ENCODE measurements at places on chromosomes 1 and 21.
A peak's percentile ranks its signal among the peaks of the same experiment; 100 is the strongest.

DNA sequence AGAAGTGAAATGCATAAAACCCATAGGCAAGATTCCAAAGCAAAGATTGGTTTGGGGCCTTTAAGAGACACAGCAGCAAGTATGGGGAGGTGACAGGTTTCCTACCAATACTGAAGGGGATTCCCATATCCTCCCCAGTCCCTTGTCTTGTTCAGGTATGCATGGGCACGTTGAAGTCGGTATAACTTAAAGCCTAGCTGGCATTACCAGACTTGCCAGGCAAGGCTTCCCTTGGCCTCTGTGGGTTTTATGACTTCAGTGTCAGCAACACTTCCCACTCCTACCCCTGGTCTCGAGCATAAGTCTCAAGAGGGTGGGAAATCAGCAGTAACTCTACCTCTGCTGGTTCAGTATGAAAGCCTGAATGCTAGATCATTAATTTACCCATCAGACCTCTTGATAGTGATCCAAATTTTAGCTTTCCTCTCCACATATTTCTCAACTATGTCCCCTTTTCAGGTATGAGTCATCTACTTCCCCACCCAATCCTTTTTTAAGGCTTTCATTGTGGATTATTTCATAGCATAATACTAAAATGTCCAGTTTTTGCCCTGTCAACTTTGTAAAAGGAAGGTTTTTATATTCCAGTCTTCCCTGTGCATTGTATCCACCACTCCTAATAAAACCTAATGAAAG lies 6.8 kb downstream of the CYP4X1 start:
- no peak for DNase-seq

DNA sequence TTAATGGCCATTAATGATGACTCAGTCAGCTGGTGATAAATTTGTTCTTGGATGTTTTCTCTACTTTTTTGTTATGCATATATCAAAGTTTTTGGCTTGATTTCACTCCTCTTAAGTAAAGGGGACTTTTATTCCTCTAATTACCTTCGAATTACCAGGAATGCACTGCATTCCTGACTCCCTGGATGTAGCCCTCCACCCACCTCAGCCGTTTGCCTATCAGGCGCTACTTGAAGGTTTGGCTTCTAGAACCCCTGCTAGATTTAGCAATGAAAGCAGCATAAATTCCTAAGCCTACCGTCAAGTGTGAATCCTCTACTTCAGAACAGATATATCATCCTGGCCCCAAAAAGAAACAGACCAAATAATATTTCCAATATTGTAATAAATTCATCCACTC lies 387.8 kb upstream of the ADGRL2 start:
- DNase-seq = no peak

- DNase-seq = peak; percentile 9
Measured at GRCh38 chr1:177082855-177083693, 81.4 kb downstream of the ASTN1 start.

GRCh38 chr1:23521588-23521987 lies 9.4 kb downstream of the E2F2 start:
- no peak for DNase-seq

DNA sequence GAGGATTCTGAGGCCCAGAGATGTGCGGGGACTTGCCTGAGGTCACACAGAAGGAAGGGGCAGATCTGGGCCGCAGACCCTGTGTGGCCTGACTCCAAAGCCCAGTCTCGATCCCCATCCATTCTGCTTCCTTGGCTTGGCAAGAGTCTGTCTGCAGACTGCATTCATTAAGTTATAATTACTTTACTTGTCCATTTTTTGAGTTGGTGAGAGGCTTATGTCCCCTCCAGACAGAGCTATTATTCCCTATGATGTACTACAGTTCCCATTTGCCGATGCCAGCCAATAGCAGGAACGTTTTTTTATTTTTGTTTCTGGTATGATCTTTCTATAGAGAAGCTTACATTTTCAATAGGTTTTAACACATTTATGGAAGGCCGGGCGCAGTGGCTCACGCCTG lies 101.5 kb downstream of the ARHGEF10L start:
- no peak for DNase-seq

DNA sequence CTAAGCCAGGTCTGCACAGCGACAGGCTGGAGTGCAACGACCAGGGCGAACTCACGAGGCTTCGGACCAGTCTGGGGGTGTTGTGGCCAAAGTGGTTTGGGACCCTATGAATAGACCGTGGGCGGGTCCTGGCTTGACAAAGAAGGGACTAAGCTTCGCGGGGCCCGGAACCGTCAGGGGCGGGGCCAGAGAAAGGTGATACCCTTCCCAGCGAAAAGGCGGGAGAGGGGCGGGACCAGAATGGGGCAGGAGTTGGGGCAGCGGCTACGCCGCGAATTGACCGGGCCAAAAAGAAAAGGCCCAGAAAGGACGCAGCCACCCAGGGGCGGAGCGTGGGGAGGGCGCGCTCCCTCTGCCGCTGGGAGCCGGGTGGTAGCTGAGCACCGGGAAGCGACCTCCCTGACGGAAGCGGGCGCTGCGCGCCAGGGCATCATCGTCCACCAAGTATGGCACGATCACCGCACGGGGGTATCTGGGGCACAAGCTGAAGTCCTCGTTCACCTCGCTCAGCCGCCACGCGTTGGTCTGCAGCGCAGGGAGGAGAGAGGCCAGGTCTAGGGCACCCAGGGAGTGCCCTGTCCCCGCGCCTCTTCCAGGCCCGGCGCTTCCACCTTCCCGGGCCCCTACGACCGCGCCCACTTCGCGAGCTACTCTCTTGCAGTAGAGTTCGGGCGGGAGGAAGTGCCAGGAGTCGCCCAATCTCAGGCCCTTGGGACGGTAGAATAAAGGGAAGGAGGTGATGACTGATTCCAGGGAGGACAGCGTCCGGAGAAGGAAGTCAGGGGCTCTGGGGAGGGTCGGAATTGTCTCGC lies 6.7 kb upstream of the FAM167B start:
- DNase-seq = peak; percentile 73

- peak; percentile 89 for DNase-seq
Measured at GRCh38 chr1:115168026-115168425, 78.7 kb upstream of the TSPAN2 start.

DNA sequence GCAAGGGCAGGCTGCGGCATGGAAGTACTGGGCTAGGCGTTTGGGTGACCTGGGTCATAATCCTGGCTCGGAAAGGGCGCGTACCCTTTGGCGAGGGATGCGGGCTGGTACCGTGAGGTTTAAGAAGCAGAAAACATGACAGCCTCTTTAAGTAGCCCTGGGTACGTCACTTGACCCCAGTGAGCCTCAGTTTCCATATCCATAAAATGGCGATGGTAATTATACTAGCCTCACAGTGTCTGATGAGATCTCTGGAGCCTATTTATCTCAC lies 700 bp downstream of the PIGV start:
- DNase-seq = no peak

DNA sequence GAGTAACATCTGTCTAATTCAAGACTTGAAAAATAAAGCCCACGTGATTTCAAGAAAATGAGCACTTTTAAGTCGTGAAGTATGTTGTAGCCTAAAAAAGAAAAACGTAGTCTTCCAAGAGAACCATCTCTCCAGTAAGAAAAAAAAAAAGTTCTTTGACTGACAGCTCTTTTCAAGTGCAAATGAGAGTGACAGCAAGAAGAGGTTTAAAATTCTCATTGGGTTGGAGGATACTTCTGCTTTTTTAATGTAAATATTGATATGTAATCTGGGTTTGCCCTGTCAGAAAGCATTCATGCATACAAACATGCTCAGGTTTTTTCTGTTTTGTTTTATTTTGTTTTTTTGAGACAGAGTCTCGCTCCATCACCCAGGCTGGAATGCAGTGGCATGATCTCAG lies 32.3 kb upstream of the PRDM2 start:
- DNase-seq = no peak

DNA sequence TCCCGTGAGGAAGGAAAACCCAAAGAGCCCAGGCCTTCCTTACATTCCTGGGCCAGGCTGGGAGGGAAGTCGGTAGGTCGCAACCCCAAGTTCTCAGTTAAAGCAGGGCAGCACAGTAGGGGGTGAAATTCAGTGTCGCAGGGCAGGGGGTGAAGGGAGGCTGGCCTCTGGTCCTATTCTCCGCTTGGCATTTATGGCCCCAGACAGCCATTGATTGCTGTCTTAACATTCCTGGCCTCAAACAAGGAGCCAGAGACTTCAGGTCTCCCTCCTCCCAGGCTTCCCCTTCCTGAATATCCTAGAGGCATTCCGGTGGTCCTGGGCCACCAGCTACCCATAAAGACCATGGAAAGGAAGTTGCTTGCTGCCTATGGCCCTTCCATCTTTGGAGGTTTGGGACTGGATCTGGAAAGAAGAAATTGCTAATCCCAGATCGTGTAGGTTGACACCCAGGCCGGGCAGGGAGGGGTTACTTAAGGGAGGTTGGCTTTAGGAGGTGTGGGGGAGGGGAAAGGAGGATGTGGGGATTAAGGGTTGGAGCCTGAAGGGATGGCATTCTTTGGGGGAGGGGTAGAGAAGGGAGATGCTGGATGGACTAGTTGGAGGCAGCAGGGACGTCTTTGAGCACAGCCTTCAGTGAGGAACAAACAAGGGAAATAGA lies 1.7 kb downstream of the LIN28A start:
- no peak for DNase-seq

GRCh38 chr1:7616953-7617352 lies 154.1 kb upstream of the VAMP3 start:
- DNase-seq = no peak

GRCh38 chr21:46605767-46606426 lies 1.0 kb upstream of the S100B start:
- DNase-seq = no peak

- no peak for DNase-seq
Measured at GRCh38 chr1:38272515-38272914, 225.9 kb upstream of the POU3F1 start.

GRCh38 chr1:244173769-244174168 lies 122.7 kb downstream of the ZBTB18 start:
- DNase-seq = no peak

DNA sequence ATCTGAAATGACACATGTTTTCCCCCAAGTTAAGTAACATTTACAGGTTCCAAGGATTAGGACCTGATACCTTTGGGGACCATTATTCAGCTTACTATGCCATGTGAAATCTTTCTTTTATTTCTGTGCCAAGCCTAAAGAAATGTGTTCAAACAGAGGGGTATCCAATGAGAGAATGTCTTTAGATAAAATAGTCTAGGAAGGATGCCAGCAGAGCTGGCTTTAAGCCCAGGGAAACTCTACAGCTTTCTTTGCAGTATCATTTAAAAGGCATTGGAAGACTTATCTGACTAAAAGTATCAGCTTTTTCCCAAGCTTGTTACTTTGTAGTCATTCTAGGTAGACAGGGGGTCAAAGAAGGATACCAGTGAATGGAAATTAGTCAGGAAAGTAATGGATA lies 860.4 kb downstream of the PLA2G4A start:
- DNase-seq = no peak

DNA sequence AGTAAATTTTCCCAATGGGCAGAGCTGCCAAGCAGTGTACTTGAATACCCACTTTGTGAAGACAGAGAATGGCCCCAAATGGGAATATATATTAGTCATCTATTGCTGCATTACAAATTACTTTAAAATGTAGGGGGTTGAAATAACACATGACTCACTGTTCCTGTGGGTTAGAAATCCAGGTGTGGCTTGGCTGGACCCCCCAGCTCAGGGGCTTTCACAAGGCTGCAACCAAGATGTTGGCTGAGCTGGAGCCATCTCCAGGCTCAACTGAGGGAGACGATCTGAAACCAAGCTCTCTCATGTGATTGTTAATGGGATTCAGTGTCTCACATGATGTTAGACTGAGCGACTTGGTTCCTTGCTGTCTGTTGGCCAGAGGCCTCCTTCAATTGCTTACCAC lies 33.4 kb upstream of the ARHGAP29 start:
- DNase-seq = peak; percentile 91

GRCh38 chr1:15958793-15959192 lies 17.1 kb downstream of the ZBTB17 start:
- peak; percentile 38 for DNase-seq

DNA sequence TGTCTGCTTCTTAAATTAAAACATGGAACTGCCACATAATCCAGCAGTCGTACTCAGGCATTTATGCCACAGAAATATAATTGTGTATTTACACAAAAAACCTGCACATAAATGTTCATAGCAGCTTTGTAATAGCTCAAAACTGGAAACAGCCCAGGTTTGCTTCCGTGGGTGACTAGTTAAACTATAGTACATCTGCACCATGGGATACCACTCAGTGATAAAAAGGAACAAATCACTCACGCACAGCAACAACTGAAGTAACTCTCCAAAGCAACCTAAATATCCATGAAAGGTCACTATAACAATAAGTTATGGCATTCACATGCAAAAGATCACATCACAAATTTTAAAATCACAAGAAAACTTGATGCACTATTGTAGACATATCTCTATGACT lies 64.4 kb downstream of the KCNT2 start:
- no peak for DNase-seq

DNA sequence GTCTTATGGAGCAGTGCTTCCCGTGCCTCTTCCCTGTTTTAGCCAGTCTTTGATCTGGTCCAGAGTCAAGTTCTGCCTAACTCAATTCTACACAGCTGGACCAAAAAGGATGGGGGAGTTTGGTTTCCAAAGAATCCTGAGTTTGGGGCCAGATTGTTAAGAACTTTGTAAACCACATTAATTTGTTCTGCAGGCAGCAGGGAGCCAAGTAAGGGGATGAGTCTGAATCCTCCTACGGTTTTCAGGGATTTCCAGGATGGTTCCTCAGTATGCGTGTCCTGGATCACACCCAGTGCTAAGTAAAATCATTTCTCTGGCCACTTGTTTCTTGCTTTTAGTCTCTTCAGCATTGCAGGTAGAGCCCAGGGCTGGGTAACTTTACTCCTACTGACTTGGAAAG lies 26.1 kb upstream of the GJA5 start:
- no peak for DNase-seq

- DNase-seq = no peak
Measured at GRCh38 chr1:29732453-29732852, 496.1 kb downstream of the PTPRU start.

DNA sequence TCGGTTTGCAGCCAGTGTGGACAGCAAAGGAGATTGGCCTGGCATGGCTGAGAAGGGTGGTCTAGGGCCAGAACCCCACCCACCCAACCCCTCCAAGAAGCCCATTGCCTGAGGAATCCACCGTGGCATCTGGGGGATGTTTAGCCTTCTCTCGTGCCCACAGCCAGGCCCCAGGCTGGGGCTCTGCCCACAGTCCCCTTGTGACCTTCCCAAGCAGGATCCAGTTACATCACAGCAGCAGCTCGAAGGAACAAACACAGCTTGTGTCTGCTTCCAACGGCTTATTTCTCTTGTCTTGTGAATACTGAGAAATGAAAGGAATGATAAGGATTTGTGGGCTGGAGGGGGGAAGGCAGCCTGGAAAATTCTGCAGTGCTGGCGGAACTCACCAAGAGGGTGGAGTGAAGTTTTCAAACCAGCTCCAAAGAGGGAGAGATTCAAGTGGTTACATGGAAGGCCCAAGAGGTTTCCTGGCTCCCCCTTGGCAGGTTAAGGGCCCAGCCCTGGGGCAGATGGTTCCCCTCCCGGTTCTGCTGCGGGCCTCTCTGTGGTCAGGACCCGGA lies 61.6 kb downstream of the DHRS3 start:
- peak; percentile 38 for DNase-seq

DNA sequence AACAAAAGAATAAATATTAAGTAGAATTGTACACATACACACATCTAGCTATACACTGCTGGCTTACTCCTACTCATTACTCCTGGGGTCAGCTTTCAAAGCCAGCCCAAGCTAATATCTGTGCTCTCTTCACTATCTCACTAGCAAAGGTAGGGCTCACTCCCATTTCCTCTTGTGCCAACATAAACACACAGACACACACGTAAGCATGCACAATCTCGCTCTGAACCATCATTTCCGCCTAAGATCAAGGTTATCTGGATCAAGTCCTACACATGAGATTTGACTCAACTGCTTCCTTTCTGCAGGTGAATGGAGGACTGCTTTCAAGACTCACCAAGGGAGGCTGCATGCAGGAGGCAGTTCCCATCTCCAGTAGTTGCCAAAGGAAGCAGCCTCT lies 28.8 kb upstream of the MTMR11 start:
- no peak for DNase-seq
